Naive B cell (primary cell): ENCODE measurements at places on chromosomes 13 and 19. TPM values are rescaled to one million over a fixed set of nuclear protein-coding genes. Genes with fewer than 3 reads are reported as not detected.
A peak's percentile ranks its signal among the peaks of the same experiment; 100 is the strongest.

- no peak for DNase-seq
These were observed 1.1 kb upstream of the FAM174C start for GRCh38 chr19:1274081-1274851.

DNA sequence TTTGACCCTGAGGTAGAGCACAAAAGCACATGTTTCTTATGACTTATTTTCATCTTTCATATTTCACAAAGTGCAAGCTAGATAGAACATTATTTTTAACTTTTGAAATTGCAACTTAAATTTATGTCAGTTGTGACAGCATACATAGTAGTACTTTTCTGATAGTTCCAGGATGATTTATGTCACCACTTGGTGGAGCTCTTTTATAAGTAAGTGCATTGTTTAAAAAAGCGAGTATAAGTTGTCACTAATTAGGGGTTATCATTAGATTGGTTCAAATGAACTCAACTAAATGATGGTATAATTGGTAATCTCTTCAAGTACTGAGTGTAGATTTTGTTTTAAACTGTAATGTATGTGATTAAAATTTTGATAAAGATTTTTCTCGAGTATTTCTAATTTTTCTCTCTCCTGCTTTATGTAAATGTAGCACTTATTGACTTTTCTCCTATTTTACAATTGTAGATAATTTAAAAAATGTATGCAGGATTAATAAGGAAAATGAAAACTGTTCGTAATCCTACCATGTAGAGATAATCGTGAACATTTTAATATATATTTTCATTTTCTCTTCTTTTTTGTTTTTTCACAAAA is 31.1 kb downstream of the RB1 start:
- DNase-seq = peak; percentile 32

DNA sequence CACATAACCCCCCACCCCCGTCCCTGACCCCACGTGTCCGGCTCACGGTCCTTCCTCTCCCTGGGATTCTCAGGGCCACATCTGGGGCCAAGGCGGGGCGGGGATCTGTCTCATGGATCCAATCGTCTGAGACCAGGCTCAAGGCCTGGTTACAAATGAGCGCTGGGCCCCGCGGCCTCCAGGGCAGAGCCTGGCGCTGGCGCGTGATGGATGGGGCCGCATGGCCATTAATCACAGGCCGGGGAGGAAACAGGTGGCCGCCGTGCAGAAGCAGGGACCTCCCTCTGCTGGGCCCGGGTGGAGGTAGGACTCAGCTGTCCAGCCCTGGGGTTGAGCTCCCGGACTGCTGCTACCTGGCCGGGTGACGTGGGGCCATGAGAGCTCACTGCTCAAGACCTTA is 5.8 kb upstream of the TLE5 start:
- no peak for DNase-seq

- no peak for DNase-seq
These were observed 1.7 kb downstream of the PTOV1 start for GRCh38 chr19:49852631-49853126.

DNA sequence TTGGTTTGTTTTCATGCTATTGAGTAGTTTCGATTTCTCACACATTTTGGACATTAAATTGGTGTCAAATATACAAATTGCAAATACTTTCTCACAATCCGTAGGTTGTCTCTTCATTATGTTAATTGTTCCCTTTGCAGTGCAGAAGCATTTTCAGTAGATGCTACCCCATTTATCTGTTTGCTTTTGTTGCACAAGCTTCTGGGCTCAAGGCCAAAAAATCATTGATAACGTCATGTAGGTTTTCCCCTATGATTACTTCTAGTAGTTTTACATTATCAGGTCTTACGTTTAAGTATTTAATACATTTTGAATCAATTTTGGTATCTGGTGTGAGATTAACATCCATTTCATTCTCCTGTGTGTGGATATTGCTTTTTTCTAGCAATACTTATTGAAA is 14.0 kb upstream of the ZNF347 start:
- DNase-seq = no peak

Gene MBD3L2B
- polyA plus RNA-seq = not detected

GRCh38 chr13:100513987-100514670 is 74.5 kb downstream of the GGACT start:
- no peak for DNase-seq

DNA sequence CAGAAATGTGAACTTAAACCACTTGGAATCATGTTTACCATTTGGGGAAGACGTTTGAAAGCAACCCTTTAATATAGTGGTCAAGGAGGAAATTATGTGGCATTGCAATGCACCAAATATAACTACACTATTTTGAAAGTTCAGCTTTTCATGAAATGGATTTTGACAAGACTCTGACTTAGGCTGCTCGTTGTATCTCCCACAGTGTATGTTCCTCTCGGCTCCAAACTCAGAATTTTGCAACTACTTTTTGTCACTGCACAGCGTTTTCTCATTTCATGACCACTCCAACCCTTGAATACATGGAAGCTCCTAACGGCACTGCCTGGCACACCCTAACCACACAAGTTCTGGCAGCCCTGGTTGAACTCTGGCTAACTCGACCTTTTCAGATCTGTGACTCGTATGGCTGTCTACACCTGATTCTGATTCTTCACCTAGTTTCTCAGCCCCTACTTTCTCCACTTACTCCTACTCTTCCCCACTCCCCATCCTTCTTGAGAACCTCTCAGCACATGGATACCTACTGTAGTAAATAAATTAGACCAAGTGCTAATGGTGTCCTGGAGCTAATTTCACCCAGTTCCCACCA is 7.0 kb upstream of the POMP start:
- DNase-seq = no peak

Gene KCNK6
- polyA plus RNA-seq = 1.1 TPM

DNA sequence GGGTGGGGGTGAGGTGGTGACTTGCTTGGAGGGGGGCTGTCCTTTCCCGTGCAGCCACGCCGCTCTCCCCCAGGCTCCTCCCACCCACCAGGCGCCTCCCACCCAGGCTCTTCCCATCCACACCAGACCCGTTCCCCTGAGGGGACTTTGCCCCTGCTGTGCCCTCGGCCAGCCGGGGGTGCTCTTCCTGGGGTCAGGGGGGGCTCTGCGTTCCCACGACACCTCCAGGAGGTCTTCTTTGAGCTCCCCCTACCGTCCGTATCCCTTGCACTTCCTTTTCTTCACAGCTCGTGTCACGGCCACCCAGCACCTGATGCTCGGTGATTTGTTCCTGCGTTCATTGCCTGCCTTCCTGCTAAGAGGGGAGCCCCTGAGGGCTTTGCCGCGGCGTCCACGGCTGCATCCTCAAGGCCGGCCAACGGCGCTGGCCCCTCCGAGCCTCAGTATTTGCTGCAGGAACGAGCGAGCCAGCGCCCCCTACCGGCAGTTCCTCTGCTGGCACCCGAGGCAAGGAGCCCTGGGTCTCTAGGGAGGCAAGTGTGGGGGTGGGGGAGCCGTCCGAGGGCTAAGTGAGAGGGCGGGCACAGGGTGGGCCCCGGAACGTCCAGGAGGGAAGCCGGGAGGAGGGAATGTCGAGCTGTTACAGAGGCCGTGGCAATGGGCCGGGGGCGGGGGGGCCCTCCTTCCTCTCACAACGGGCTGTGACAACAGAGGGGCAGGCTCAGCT is 11.8 kb downstream of the LRRC4B start:
- peak; percentile 62 for DNase-seq

GRCh38 chr13:75079226-75079625 is 402.7 kb downstream of the TBC1D4 start:
- DNase-seq = no peak

DNA sequence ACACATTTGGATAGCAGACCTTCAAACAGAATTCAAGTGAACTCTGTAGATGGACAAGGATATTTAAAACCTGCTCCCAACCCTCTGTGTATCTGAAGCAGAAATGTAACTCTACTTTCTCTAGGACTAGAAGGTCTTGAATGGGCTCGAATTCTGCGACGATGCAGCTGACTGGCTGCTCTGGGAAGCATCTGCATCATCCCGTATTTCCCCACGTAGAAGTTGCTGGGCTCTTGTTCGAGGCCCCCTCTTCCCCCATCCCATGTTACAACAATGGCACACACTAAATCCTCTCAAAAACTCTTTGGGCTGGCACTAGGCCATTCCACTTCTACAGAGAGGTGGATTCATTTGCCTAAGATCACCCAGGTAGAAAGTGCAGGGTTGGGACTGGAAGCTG is 15.0 kb downstream of the C19orf81 start:
- no peak for DNase-seq

DNA sequence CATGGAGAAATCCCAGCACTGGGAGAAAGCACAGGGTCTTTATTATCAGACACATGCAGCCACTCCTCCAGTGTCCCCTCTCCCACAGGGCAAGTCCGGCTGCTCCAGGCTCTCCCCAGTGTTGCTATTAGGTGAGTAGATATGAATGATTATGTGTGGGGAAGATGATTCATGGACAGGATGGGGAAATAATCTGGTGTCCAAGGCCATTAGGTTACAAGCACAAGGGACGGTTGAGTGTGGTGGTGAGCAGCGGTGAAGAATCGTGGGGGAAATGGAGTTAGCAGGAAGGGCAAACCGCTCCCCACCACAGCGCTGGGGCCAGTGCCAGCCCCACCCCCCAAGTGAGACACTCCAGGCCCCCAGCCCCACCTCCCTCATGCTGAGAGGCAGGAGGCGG is 19.0 kb downstream of the CD177 start:
- no peak for DNase-seq

DNA sequence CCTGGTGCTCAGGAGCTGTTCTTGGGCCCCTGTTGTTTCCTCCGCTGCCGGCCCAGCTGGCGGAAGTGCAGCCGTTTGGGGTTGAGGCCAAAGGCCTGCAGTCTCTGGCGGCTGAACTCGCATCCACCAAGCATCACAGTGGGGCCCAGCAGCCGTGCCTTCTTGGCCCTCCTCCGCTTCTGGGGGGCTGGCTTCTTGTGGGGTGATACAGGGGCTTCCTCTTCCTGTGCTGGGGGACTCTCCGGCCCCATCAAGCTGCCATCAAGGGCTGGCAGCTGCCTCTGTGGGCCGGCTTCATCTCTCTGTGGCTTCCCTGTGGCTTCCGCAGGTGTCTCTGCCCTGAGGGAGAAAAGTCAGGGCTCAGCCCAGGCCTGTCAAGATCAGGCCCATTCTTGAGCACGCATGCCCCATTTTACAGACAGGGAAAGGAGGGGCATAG is 10.3 kb downstream of the ATG4D start:
- peak; percentile 60 for DNase-seq

- DNase-seq = no peak
These were observed 15.8 kb downstream of the TECR start for GRCh38 chr19:14544977-14545715.

Gene TMEM145
- polyA plus RNA-seq = not detected

GRCh38 chr13:73440296-73440895 is 381.6 kb downstream of the KLF5 start:
- DNase-seq = no peak

GRCh38 chr13:37701972-37702371 is 103.4 kb upstream of the POSTN start:
- DNase-seq = no peak

DNA sequence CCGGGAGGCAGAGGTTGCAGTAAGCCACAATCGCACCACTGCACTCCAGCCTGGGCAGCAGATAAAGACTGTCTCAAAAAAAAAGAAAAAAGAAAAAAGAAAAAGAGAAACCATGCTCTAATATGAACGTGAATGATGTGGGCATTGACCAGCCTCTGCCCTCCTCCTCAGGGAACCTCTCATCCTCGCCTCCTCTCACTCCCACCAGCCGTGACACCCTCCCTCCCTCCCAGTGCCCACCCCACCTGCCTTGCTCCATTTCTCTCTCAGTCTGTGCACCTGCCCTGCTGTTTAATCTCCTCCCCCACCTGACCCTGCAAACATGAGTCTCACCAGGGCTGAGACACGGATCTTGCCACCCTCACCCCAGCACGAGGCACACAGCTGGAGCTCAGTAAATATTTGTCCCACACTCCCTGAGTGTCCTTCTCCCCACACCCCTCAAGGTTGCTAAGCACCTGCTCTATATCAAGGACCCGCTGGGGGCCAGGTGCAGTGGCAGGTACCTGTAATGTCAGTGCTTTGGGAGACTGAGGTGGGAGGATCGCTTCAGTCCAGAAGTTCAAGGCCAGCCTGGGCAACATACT is 7.5 kb upstream of the BCAT2 start:
- no peak for DNase-seq

Gene RGL3
- 0.40 TPM for polyA plus RNA-seq

Gene FREM2
- not detected for polyA plus RNA-seq

DNA sequence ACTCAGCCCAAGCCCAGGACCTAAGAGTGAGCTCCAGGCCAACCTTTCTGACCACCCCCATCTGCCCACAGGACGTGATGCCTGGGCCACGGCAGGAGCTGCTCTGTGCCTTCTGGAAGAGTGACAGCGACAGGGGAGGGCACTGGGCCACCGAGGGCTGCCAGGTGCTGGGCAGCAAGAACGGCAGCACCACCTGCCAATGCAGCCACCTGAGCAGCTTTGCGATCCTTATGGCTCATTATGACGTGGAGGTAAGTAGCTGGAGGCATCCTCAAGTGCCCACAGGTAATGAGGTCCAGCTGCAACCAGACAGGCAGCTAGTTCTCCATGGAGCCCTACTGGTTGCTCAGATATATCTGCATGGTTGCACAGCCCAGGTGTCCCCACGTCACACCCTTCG is 14.8 kb downstream of the DDX39A start:
- DNase-seq = no peak

DNA sequence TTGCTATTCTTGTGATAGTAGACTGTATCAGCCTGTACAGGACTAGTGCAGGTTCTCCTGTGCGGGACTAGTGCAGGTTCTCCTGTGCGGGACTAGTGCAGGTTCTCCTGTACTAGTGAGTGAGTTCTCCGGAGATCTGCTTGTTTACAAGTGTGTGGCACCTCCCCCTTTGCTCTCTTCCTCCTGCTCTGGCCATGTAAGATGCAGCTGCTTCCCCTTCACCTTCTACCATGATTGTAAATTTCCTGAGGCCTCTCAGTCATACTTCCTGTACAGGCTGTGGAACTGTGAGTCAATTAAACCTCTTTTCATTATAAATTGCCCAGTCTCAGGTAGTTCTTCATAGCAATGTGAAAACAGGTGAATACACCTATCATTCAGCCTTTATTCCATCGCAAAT is 289.6 kb downstream of the TEX29 start:
- no peak for DNase-seq

Gene LRRC4B
- not detected for polyA plus RNA-seq
